Activated CD8-positive, alpha-beta memory T cell treated with anti-CD3 and anti-CD28 coated beads, Interleukin-2, amount 10 ng/mL, durations not matched to agents 7 days and 5 days (primary cell): ENCODE measurements at places on chromosomes 7 and 10. TPM values are rescaled to one million over a fixed set of nuclear protein-coding genes. Genes with fewer than 3 reads are reported as not detected.

Gene PARD3
- total RNA-seq = 0.29 TPM

Gene GNAT3
- not detected for total RNA-seq

GRCh38 chr10:92042541-92042940 is 119.0 kb downstream of the BTAF1 start:
- H3K4me3 ChIP-seq = no peak overlapping the region
- no peaks in the 10 kb centered on the region for H3K27me3 ChIP-seq

DNA sequence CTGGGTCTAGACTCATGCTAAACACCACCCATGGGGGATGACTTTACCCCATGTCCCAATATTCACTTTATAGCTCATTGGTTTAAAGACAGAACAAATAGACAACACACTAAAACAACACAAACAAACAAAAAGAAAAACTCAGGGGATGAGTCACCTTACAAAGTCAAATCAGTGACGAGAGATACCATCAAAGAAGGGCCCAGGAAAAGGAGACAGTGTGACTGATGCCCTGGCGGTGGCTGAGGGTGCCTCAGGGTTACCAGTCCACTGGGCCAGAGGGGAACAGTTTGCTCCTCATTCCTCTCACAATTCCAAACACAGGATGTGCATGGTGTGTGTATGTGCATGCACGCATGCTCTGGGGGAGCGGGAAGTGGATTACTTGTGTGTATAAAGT is 171.3 kb upstream of the PRKCQ start:
- DNase-seq = no peak
- peaks cover 42% of the 10 kb centered on the region for H3K27me3 ChIP-seq
- no peaks in the 10 kb centered on the region for H3K4me1 ChIP-seq
- H3K4me3 ChIP-seq = no peak overlapping the region
- H3K27ac ChIP-seq = no peak overlapping the region

DNA sequence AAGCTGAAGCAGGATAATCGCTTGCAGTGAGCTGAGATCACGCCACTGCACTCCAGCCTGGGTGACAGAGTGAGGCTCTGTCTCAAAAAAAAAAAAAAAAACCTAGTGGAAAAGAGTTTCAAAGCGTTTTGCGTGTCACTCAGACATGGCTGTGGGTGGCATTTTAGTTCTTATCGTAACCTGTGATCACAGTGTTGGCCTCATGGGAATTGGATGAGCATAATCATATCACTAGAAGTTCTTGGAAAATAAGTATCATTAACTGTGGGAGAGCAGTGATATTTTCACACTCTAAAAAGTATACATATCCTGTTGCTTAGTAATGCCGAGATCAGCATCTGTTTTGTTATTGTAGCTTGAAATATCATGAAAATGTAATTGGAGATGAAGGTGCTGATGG is 92.6 kb downstream of the CREM start:
- peaks cover 5% of the 10 kb centered on the region for H3K36me3 ChIP-seq
- no peak overlapping the region for H3K4me3 ChIP-seq
- no peaks in the 10 kb centered on the region for H3K27me3 ChIP-seq
- peaks cover 51% of the 10 kb centered on the region for H3K4me1 ChIP-seq
- peak overlapping the region; percentile 81 for H3K27ac ChIP-seq
- DNase-seq = no peak

DNA sequence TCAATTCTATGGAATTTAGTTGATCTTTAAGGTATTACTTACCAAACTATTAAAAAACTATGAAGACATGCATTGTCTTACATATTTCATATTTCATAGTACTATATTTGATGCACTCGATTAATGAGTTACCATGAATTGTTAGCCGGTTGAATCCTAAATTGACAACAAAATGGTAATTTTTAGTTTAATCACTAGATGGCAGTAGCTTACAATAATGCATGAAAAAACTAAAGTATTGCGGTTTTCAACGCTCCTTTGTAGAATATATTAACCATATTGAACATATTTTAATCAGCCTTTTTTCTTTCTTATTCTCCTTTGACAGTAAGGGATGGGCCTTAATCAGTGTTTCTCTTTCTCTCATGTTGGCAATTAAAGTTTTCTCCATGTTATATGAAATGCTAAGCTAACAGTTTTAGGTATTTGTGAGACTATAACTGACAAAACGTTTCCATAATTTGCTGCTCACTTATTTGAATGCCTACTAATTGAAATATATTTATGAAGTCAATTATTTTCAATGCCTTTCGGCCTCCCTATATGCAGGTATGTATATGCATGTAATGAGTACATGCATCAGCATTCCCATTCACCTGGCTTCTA is 48.5 kb upstream of the ARL4A start:
- peaks cover 2% of the 10 kb centered on the region for H3K27me3 ChIP-seq
- H3K27ac ChIP-seq = no peak overlapping the region
- DNase-seq = no peak
- H3K4me3 ChIP-seq = no peak overlapping the region

GRCh38 chr10:96998329-96998888 is 166.3 kb downstream of the LCOR start:
- H3K4me1 ChIP-seq = no peaks in the 10 kb centered on the region
- H3K4me3 ChIP-seq = no peak overlapping the region
- DNase-seq = no peak
- no peaks in the 10 kb centered on the region for H3K36me3 ChIP-seq
- H3K27ac ChIP-seq = no peak overlapping the region
- no peaks in the 10 kb centered on the region for H3K27me3 ChIP-seq
